Activated CD4-positive, alpha-beta T cell treated with anti-CD3 and anti-CD28 coated beads, Interleukin-10, Interleukin-2, amounts not matched to agents 100 ng/mL and 50 ng/mL, durations not matched to agents 16 hours and 8 hours (primary cell): ENCODE measurements at places on chromosomes 7 and 10.

DNA sequence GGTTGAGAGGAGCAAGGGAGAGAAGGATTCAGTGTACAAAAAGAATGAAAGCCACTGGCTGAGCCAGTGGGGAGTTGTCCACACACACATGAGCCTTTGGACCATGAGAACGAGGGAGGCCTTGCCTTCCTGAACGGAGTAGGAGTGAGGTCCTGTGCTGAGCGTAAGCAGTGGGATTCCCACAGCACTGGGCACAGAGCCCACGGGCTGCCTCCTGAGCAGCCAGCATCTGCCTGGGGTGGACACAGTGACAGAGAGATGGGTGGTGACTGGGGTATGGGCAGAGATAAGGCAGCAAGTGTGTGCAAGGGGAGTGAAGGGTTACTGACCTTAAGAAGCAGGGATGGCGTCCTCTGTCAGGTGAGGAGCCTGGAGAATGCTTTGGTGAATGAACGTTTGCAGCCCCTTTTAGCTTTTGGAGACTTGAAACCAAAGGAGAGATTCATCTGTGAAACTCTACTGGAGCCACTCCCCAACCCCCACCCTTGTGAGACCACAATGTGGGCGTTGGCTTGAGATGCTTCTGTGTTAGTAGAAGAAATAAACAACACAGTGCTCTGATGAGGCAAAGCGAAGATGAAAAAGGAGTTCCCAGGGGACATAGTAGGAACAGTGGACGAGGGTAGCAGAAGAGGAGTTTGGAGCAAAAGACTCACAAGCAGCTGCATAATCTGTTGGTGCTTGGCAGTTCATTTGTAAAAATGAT, 56.5 kb downstream of the FIGNL1 start:
- peak; percentile 77 for DNase-seq

DNA sequence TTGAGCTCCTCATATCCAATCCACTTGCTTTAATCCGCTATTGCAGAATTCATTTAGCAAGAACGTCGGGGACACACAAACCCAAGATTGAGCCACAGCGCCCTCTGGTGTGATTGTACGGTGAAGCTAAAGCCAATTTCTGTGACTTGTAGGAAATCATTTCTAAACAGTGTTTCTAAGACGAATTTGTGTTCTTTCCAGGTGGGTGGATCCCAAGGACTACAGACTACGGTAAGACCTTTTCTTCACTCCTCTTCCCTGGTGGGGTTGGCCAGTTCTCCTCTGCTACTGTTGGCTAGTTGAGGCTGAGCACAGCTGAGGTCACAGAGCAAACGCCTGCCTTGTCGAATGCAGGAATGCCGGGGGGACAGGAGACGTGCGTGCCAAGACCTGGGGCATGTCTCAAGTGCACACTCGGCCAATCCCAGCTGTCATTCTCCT, 5.2 kb downstream of the DMBT1 start:
- DNase-seq, result peak; percentile 64

GRCh38 chr10:69846293-69846921, 44.7 kb downstream of the COL13A1 start:
- no peak for DNase-seq

GRCh38 chr7:119935418-119936025, 337.5 kb upstream of the KCND2 start:
- peak; percentile 4 for DNase-seq

GRCh38 chr10:2202401-2202800, 465.1 kb upstream of the ADARB2 start:
- DNase-seq, result no peak

GRCh38 chr7:139427029-139427420, 56.4 kb downstream of the KLRG2 start:
- DNase-seq, result no peak

- peak; percentile 61 for DNase-seq
Observed at GRCh38 chr7:121081327-121081936, 92.9 kb downstream of the CPED1 start.

DNA sequence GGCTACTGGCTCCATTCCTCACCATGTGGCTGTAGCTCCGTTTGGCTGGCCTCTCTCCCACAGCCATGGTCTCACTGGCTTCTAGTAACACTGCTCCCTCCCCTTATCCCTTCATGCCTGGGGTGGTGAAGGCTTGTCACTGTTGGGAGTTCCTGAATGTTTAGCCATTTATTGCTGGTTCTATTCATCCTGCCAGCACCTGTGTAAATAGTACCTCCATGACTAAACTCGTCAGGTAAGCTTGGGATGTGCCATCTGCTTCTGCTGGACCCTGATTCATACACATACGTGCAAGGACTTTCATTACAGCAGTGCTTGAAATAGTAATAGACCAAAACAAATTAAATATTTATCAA, 61.6 kb downstream of the CCDC71L start:
- no peak for DNase-seq

- DNase-seq, result no peak
Observed at GRCh38 chr10:95742485-95742884, 13.5 kb upstream of the ENTPD1 start.

- no peak for DNase-seq
Observed at GRCh38 chr10:10942441-10942840, 75.2 kb upstream of the CELF2 start.

DNA sequence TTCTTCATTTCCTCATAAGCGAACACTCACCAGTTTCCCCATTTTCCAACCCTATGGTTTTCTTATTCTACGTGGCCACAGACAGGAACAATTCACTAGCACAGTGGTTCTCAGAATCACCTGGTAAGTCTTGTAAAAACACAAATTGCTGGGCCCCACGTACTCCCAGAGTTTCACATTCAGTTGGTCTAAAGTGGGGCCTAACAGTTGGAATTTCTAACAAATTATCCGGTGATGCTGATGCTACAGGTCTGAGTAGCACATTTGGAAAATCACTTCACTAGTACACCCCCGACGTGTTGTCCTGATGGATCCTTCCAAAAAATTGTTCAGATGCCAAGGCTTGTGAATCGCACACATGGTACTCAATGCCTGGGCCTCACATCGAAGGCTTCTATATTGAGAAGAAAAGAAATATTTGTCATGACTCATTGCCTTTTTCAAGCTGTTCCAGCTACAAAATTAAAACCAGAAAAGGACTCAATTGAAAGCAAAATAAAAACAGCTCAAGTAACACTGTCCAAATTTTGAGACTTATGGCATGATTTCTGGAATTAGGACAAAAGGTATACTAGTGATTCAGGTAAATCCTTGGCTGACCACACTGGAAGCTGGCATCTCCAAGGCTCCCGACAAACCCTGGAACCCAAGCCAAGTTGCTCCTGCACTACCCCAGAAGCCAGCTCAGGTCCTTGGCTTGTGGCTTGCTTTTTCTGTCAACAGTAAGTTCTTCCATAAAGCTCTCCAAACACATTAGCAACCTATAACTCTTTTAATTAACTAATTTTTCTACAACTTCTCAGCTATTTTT, 12.9 kb upstream of the VIM start:
- no peak for DNase-seq

DNA sequence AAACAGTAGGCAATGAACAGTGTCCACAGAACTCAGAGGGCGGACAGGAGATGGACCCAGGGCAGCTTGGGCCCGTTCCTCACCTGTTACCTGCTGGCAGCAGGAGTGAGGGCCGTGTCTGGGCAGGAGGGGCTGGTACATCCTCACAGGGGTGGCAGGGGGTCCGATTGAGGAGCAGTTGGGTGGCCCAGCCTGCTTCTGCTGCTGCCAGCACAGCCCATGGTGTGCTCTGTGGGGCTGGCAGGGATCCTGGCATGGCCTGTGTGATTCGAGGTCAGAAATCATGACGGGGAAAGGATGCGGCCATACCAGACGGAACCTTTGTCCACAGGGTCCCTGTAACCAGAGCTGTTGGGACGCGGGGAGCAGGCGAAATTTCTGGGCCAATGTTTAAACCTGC, 49.6 kb downstream of the INPP5A start:
- DNase-seq, result no peak

DNA sequence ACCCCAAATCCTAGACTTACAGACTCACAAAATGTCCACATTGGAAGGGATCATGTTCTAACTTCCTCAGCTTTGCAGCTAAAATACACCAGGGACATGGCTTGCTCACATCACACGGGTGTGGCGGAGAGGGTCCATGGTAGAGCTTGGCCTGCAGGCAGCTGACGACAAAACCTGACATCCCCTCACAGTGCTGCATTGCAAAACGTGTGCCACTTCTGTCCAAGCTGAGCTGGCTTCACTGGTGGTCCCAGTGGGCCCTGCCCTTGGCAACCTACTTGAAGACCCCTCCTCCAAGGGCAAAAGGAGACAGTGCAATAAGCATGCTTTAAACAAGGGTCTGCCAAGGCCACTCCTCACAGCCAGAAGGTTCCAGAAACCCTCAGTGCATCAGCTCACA, 21.9 kb downstream of the ANXA11 start:
- DNase-seq, result no peak

- no peak for DNase-seq
Observed at GRCh38 chr7:36131499-36131898, 21.6 kb upstream of the EEPD1 start.

- DNase-seq, result no peak
Observed at GRCh38 chr7:81704595-81704994, 65.3 kb downstream of the HGF start.

GRCh38 chr7:72925546-72926120, 738 bp downstream of the POM121 start:
- no peak for DNase-seq

- DNase-seq, result no peak
Observed at GRCh38 chr10:60687679-60688078, 90.6 kb upstream of the CDK1 start.

- DNase-seq, result no peak
Observed at GRCh38 chr10:75091146-75091545, 20.3 kb upstream of the SAMD8 start.

GRCh38 chr10:3235996-3236510, 63.5 kb upstream of the PITRM1 start:
- DNase-seq, result no peak

- DNase-seq, result no peak
Observed at GRCh38 chr7:69365651-69366192, 232.6 kb upstream of the AUTS2 start.

GRCh38 chr10:5971886-5972285, 5.5 kb downstream of the IL15RA start:
- DNase-seq, result no peak

DNA sequence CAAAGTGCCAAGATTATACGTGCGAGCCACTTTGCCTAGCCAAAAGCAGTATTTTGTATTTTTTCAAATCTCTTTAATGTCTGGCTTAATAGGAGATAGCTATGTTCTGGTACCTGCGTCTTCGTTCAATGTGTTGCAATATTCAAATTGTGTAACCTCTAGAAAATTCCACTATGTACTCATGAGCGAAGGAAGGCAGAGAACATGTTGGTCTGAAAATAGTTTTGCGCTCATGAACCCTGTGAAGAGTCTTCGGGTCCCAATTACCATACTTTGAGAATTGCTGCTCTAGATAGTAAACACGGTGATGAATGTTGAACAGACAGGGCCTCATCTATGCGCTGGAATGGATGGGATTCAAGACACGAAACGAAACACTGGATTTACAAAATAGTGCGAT, 2.7 kb upstream of the SUV39H2 start:
- DNase-seq, result no peak

DNA sequence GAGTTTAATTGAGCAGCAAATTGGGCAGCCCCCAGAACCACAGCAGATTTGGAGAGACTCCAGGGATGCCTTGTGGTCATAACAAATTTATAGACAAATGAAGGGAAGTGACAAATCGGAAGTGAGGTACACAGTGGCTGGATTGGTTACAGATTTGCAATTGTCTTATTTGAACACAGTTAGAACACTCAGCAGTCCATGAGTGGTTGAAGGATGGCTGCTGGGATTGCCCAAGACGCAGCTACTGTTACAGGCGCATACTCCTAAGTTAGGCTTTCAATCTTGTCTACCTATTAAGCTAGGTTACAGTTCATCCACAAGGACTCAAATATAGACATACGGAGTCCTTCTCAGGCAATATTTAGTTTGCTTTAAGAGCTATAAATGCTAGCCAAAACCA, 7.4 kb downstream of the ACADSB start:
- no peak for DNase-seq

- no peak for DNase-seq
Observed at GRCh38 chr7:149180722-149181449, 14.5 kb upstream of the ZNF282 start.

- no peak for DNase-seq
Observed at GRCh38 chr7:45582868-45583277, 8.7 kb downstream of the ADCY1 start.

DNA sequence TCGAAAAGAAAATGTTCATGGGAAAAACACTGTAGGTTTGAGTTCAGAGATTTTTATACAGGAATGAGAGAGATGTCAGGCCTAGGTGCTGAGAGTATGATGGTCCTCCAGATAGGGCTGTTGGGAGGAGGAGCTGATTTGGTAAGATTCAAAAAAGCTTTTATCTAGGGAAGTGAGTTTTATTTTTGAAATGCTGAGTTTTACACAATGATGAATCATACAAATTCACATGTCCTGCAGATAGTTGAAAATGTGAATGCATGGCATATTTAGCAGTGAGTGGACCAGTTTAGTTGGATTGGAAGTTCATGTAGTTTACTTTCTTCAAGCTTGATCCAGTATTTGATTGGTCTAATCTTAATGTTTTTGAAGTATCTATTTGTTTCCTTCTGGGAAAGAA, 154.8 kb downstream of the LRRC4 start:
- no peak for DNase-seq

GRCh38 chr10:75652146-75652740, 220.8 kb downstream of the LRMDA start:
- no peak for DNase-seq

DNA sequence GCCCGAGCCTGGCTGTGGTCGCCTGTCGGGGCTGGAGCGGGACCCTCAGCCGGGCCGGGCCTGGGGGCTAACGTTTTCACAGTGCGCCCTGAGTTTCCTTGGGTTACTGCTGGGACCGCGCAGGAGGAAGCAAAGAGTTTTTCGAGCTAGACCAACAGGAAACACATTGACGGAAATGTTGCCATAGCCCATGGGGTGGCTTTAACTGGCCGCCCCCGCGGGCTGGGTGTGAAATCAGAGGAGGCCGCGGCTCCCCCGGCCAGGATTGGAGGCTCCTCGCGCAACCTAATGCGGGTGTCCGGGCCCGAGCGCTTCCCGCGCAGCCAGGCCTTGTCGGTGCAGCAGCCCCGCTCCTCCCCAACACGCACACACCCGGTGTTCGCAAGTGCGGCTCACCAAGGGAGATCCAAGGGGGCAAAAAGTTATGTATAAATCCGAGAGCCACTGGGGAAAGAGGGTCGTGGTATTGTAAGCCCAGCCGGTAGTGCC, 1.9 kb downstream of the HHEX start:
- peak; percentile 23 for DNase-seq
